Fibroblast of mammary gland (primary cell): ENCODE measurements at places on chromosomes 4 and X.

GRCh38 chr4:27315625-27316024 is 455.0 kb downstream of the STIM2 start:
- no peak for DNase-seq

- no peak for DNase-seq
These were observed 8.2 kb downstream of the SLC10A7 start for GRCh38 chr4:146513548-146513947.

GRCh38 chr4:80073473-80074008 is 512 bp upstream of the ANTXR2 start:
- no peak for DNase-seq

DNA sequence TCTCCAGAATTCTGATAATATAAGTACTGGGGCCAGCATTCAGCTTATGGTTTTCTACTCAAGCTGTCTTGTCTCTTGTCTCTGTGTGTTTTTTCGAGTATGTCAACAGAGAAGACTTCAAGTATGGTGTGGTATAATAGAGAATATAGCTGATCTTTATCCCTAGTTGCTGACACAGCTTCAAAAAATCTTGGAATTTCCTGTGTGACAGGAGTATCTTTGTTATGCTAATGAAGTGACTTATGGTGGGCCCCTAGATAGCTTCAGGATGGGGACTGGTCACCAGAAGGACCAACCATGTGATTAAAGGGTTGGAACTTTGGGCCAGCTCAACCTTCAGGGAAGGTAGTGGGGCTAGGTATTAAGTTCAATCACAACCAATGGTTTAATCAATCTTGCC is 2.9 kb downstream of the GPRASP3 start:
- DNase-seq = no peak

GRCh38 chr4:182240161-182241130 is 2.8 kb upstream of the TENM3 start:
- peak; percentile 79 for DNase-seq

DNA sequence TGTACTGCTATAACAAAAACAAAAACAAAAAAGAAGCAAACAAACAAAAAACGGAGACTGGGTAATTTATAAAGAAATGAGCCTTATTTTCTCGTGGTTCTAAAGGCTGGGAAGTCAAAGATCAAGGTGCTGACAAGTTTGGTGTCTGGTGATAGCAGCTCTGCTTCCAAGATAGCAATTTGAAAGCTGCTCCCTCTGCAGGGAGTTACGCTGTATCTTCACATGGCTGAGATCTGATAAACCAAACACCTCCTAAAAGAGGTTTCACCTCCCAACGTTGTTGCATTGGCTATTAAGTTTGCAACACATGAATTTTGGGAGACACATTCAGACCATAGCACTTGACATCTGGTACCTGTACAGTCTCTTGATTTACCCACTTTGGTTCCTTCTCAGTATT is 854.2 kb downstream of the CENPC start:
- no peak for DNase-seq

DNA sequence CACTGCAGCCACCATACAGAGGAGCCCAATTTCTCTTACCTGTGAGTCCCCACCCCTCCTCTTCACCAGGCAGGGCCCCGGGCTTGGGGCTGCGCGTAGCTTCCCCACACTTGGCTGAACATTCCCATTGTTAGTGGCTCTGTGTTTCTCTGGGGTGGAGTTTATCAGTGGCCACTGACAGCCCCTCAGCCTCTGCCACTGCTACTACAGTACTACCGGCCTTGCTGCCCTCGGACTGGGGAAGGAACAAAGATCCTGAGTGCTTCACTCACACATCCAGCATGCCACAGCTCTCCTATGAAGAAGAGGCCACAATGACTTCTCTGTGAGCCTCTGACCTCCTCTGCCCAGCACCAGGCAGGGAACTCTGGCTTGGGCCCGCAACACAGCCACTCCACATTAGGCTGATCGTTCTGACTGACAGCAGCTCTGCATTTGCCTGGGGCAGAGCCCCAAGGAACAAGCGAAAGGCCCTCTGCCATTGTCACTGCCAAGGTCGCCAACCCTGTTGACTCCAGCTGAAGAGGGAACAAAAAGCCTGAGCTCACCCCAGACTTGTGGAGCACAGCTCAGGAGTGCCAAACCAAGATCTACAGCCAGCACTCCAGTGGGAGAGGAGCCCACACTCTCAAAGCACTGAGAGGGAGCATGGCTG is 24.0 kb downstream of the ABCB7 start:
- DNase-seq = no peak

GRCh38 chr4:168769416-168769815 is 240.6 kb downstream of the CBR4 start:
- peak; percentile 78 for DNase-seq

DNA sequence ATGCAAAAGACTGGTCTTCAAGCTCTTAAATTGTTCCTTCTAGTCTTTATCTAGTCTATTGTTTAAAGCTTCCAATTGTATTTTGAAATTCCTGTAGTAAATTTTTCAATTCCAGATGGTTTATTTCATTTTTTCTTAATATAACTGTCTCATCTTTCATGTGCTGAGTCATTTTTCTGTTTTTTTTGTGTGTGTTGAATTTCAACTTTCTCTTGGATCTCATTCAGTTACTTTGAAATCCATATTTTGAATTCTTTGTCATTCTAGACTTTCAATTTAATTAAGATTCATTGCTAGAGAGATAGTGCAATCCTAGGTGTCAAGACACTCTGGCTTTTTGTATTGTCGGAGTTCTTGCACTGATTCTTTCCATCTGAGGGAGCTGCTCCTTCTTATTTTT is 128.0 kb upstream of the PRKG2 start:
- DNase-seq = no peak

- peak; percentile 69 for DNase-seq
These were observed 92.6 kb upstream of the PPP3CA start for GRCh38 chr4:101439926-101440325.

DNA sequence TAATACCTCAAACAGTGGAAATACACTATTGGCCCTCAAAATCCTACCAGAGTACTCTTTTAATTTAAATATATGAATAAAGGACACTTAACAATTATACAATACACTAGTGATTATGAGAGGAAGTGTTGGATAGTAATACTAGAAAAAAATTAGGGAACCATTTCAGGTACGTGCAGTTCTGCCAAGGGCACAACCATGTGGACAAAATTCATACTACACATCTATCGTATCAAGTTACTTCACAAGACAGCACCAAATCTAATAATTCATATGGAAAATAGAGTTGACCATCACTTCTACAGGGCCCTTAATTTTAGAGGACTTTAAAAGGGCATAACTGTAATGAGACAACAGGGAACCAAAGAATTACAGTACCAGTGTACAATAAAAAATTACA is 69.2 kb upstream of the ZCCHC13 start:
- DNase-seq = no peak

GRCh38 chrX:138745196-138745595 is 33.7 kb upstream of the FGF13 start:
- peak; percentile 62 for DNase-seq

- DNase-seq = no peak
These were observed 24.9 kb downstream of the EFNB1 start for GRCh38 chrX:68853665-68854251.

DNA sequence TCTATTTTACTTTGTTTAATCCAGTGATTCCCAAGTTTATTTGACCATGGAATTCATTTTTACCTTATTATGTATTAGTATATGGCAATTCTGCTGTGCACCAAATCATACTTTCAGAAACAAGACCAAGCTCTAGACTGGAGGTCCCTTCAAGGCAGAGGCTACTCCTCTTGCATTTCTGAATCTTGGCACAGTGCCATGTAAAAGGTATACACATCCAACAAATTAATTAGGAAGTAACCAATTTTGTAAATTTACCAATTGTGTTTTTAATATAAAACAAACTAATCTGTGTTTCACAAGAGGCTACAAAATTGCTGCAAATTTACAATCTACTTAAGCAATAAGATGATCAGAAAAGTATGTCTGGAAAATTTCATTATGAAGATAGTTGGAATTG is 712.2 kb upstream of the HS3ST1 start:
- DNase-seq = no peak

DNA sequence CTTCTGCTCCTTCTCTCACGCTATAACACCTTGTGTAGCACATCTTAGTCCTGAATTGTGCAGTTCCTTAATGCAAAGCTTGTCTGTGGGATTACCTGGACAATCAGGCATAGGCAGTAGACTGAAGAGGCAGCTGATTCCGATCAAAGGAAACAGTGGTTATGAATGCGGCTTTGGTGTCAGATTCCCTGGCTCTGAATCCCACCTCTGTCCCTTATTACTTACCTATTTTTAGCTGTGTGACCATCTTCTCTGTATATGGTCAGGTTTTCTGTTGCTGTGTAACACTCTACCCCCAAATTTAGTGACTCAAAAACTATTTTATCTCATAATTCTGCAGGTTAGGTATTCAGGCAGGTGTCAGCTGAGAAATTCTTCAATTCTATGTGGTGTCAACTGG is 3.2 kb downstream of the ZBTB49 start:
- DNase-seq = no peak

- DNase-seq = no peak
These were observed 3.8 kb upstream of the AMMECR1 start for GRCh38 chrX:110321670-110322069.

- DNase-seq = no peak
These were observed 93.8 kb upstream of the CLCN4 start for GRCh38 chrX:10062980-10063379.

DNA sequence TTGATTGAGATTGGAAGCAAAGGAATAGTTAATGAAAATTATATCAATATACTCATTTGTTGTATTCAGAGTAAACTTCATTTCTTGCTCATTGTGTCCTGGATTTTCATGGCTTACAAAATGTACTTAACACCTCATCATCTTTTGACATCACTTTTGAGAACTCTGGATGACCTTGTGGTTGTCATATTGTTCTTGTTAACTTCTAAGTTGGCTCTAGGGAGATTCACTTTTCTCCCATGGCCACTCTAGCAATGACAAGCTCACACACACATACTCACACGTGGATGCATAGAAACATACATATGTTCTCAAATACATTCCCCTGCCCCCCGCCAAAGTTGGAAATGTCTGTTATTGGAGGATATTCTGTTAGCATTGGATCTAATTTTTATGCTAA is 15.3 kb downstream of the PHEX start:
- DNase-seq = peak; percentile 31

GRCh38 chr4:17164666-17165065 is 266.2 kb upstream of the LDB2 start:
- peak; percentile 69 for DNase-seq

DNA sequence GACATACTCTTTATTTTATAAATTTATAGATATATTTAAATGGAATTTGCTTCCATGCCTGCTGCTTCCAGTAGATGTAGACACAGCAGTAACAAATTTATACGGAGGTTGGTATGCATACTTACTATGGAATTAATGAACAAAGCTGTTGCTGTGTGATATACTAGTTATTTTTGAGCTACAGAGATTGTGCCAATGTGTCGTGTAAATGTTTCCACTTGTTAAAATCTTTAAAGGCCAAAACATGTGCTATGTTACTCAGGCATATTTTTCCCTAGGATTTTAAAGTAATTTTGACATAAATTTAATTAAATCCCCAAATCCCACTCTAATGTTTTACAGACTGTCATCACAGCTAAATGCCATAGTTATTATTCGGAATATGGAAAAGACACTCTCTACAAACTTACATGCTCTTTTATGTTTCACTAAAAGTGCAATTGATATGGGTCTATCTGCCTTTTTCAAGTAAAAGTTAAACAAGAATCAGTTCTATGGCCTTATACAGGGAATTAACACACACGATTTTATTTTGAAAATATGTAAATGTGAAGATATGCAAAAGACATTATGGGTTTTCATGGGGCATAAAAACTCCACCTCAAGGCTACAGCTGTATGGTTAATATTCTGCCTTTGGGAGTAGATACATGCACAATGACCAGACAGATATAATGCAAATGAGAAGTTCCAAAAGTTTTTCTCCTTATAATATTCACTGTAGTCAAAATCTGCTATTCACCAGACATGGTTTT is 256.8 kb downstream of the FSTL5 start:
- no peak for DNase-seq

GRCh38 chr4:132498215-132498614 is 650.9 kb upstream of the PCDH10 start:
- DNase-seq = no peak

GRCh38 chrX:13014111-13015096 is 30.0 kb downstream of the FAM9C start:
- peak; percentile 21 for DNase-seq

GRCh38 chrX:10239611-10240064 is 82.9 kb downstream of the CLCN4 start:
- peak; percentile 83 for DNase-seq

DNA sequence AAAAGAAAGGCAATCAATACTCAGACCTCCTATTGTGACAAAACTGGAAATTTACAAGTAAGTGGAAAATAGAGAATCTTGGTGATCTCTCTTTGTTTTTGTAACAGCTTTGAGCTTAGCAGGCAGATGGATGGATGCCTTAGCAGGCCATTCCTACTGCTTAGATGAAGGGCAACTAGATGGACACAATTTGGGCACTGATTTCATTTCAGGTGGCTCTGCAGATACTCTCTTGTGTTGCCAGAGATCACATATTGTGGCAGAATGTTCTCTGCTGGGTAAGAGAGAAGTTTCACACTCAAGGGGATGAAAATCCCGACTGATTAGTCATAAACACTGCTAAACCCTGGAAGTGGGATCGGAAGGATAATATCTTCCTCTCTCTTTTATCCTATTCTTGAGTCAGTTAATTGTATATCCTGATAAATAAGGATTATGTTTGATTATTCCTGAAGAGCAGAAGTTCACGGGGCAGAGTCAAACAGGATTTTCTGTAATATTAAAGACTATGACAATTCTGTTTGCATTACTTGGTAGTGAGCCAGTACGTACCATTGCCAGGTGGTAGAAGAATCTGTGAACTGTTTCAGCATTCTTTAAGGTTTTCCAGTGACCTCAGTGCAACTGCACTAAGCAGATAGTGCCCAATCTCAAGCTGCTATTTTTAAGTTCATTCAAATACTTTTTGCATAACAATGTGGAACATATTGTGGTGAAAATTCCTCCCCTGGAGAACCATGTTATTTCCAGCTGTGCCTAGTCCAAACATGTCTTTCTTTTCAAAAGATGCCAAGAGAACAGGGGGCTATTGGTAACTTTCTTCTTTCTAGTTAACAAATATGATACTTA is 974.3 kb downstream of the FSTL5 start:
- no peak for DNase-seq

DNA sequence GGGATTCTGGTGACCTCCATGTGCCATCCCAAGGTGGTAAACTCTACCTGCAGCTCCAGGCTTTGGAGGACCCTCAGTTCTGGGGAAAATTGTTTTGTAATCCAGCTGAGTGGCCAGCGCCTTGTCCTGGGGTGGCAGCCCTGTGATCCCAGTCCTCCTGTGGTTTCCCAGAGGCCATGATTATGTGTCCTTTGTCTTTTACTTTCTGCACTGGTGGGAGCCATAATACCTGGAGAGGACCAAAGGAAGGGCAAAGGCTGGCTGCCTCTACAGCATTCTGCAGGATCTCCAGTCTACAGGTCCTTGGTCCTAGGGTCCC is 64.0 kb downstream of the NBDY start:
- no peak for DNase-seq

GRCh38 chr4:121428721-121429120 is 47.9 kb upstream of the QRFPR start:
- DNase-seq = peak; percentile 46

- peak; percentile 36 for DNase-seq
These were observed 126.3 kb downstream of the ADAMTS3 start for GRCh38 chr4:72442715-72443114.
